Thoracic aorta (tissue), 2 donors: ENCODE measurements at places on chromosomes 4 and X.

DNA sequence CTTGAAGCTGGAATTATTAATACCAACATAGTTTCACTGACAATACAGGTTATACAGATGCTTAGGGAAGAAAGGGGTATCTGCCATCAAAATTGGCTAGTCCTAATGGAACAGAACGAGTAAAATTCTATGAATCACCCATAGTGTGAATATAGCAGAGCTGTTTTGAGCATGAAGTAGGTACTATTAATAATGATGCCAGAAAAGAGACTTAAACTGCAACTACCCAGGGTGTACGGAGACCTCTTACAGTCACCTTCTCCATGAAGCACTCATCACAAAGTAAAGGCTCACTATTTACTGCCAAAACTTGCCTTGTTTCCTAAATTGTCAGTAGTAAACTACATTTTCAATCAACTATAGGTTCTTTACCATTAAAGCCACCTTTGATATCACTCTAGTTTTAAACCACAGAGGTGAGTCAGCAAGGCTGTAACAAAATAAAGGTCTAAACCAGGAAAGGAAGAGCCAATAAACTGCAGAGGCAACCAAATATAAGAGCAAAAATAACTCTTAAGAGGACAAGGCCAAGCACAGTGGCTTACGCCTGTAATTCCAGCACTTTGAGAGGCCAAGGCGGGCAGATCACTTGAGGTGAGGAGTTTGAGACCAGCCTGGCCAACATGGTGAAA, 114.4 kb downstream of the FRYL start:
- no peak for DNase-seq

GRCh38 chr4:157895205-157895604, 277.6 kb downstream of the GASK1B start:
- no peak for DNase-seq

GRCh38 chr4:1500966-1501753, 94.9 kb upstream of the NKX1-1 start:
- no peak for DNase-seq

DNA sequence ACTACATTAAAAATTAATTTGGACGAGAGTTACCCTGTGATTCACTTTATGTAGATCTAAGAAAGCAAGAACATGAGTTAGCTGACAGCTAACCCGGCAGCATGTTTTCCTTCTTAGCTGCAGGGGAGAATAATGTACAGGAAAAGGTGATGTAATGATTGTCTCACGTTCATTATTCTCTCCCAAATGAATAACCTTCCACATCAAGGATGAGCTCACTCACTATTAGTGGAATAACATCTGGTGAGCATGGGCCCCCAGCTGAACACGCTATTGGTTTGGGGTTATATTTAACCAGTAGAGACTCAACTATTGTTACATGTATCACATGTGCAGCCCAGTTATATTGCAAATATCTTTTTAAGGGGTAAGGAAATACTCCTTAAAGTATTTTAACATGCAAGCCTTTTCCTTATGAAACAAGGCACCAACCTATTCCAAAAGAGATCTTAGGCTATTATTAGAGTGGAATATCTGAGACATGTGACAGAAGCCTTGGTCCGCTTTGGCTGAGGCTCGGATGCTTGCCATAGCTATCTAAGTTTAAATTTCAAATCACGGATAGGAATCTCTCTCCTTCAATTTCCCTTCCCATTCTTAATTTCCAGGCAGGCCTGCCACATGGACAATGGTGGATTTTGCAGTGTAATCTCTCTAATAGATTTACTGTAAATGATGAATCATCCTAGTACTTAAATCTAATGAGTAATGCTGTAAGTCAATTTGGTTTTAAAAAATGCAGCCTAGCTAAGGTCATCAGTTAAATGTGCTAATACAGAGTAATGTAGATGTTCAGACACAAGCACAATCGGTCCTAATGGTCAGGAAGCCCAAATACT, 99.0 kb upstream of the OTUD4 start:
- DNase-seq, result no peak

- DNase-seq, result no peak
These were observed 81.3 kb downstream of the FAM53A start for GRCh38 chr4:1602655-1603412.

GRCh38 chr4:78119698-78120097, 62.6 kb downstream of the FRAS1 start:
- DNase-seq, result no peak

DNA sequence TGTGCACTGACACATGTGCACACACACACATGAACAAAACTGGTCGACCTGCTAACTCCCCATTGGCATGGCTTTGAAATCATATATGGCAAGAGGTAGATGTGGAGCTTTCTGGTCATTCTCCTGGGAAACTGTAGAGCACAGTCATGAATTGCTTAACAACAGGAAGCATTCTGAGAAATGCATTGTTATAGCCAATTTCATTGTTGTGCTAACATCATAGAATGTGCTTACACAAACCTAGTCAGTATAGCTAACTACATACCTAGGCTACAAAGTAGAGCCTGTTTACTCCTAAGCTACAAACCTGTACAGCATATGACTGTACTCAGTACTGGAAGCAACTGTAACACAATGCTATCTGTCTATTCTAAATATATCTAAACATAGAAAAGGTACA, 134.2 kb upstream of the SH3RF1 start:
- no peak for DNase-seq
